CD8-positive, alpha-beta memory T cell (primary cell): ENCODE measurements at places on chromosomes 12 and 14.

DNA sequence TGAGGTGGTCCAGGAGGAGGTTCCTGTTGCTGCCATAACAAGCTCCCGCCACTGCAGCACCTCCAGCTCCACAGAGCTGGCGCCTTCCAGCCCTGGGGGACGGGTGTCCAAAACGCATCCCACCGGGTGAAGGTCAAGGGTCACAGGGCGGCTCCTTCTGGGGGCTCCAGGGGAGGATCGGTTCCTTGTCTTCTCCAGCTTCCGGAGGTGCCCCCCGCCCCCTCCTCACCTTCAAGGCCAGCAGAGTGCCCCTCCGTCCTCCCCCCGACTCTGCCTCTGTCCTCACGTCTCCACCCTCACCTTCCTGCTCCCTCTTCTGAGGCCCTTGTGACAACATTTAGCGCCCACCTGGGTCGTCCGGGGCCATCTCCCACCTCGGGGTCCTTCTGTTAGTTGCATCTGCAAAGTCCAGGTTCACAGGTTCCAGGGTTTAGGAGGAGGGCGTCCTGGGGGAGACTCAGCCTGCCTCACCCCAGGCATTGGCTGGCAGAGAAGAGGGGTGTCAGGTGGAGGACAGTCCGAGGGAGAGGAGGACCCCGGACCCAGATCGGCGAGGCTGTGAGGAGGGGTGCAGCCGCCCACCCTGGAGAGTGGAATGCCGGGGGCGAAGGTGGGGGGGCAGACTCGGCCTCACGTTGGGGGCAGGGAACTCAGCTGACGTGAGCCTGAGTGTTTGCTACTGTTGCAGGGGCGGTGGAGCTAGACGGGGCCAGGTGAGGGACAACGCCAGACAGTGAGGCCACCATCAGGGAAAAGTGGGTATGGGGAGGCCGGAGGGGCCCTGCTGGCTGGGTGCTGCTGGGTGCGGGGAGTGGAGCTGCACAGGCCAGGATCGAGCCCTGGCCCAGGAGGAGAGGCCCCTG lies 205.5 kb upstream of the C14orf180 start:
- DNase-seq: no peak

- no peak for DNase-seq
These were observed 81.1 kb downstream of the PELI2 start for GRCh38 chr14:56199095-56199981.

- no peak for DNase-seq
These were observed 7.8 kb downstream of the ZFP36L1 start for GRCh38 chr14:68784978-68785533.

DNA sequence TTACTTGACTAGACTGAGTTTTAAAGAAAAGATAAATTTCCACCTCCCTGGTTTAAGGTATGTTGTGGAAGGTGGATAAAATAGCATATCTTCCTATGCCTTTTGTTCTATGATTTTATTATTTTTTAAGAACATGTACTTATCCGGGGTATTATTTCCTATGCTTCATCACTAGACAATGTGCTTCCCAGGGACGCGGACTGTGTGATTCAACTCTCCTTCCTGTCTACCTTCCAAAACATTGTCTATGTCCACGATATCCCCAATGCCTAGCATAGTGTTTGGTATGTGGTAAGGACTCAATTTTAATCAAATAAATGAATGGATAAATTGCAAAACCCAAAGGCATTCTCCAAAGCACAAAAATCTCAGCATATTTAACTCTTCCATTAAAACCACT lies 8.3 kb upstream of the CCND2 start:
- no peak for DNase-seq

GRCh38 chr12:71942703-71943102 lies 4.1 kb downstream of the TPH2 start:
- DNase-seq: no peak

- no peak for DNase-seq
These were observed 27.2 kb upstream of the ANO4 start for GRCh38 chr12:100767371-100767770.

- no peak for DNase-seq
These were observed 86.7 kb downstream of the TMEM260 start for GRCh38 chr14:56666294-56666693.

DNA sequence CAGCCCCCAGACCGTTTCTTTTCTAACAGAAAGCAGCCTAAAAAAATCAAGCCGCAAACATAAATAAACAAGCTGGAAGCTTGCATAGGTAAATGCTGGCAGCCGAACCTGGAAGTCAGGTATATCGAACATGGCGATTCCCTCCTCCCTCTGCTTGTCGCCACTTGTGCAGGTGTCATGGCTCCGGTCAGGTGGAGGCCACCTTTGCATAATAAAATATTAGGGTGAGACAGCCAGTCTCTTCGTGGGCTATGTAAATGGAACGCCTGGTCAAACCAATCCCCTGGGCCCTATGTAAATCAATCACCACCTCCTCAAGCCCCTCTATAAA lies 223.9 kb upstream of the DAAM1 start:
- DNase-seq: no peak

GRCh38 chr12:120093336-120093591 lies 23.3 kb downstream of the RAB35 start:
- DNase-seq: no peak

- no peak for DNase-seq
These were observed 19.5 kb downstream of the NUAK1 start for GRCh38 chr12:106119301-106119700.

DNA sequence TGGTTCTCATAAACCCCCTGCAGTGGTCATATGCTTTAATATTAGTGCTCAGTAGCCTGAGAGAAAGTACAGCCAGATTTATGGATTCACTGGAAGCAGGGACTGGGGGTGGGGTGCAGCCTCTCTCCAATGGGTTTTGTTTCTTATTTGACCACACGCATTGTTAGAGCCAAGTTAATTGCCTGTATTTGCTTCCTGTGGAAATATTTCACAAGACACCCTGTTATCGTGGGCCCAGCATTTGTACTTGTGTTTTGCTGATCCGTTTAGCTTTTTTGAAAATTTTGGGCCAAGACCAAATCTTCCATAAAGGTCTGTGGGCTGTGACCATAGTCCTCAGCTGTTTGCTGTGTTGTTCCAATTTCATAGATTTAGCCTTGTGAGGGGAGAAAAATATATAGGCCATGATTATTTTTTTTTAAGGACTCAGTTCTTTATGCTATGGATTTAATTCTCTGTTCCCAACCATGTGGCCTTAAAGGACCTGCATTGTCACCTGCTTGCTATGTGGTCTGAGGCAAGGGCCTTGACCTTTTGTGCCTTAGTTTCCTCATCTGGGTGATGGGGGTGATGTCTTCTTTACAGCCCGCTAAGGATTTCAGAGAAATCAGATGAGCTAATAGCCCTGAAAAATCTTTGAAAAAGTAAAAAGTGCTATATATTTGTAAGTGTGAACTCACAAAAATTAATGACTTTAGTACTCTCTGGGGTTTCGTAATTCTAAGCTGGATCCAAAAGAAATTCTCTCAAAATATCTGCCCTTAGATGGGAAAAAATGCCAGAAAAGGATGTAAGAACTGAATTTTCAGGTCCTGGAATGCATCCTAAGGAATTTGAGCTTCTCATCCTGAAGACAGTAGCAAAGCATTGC lies 370.2 kb downstream of the DPF3 start:
- no peak for DNase-seq

DNA sequence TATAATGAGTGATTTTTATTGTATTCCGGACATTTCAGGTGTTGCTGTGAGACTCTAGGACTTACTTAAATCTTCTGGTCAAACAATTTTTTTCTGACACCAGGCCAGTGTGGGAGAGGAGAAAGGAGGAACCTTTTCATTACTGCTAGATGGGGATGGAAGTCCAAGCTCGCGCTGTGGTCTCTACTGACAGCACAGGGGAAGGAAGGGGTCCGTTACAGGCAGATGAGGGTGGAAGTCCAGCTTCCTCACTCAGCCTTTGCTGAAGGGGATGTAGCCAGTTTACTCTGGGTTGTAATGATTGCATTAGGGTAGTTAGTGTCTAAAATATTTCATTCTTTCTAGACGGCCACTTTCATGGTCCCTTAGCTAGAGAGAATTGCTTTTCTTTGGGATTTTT lies 26.3 kb upstream of the ST8SIA1 start:
- no peak for DNase-seq

GRCh38 chr12:52873513-52873831 lies 24.7 kb upstream of the KRT78 start:
- no peak for DNase-seq

DNA sequence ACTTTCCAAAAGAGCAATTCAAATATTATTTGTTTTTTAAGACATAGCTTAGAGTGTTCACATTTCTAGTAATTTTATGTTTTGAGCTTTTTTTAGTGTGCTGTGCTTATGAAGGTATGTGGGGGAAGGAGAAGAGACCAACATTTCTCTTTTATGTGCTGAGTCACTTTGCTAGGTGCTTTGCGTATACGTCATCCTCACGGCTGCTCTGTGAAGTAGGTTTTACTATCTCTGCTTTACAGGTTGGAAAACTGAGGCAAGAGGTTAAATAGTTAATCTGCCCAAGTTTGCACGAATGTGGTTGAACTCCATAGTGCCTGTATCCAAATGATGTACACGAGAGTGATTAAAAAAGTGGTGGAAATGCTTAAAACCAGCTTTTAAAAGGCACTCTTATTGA lies 75.9 kb downstream of the AEBP2 start:
- no peak for DNase-seq

DNA sequence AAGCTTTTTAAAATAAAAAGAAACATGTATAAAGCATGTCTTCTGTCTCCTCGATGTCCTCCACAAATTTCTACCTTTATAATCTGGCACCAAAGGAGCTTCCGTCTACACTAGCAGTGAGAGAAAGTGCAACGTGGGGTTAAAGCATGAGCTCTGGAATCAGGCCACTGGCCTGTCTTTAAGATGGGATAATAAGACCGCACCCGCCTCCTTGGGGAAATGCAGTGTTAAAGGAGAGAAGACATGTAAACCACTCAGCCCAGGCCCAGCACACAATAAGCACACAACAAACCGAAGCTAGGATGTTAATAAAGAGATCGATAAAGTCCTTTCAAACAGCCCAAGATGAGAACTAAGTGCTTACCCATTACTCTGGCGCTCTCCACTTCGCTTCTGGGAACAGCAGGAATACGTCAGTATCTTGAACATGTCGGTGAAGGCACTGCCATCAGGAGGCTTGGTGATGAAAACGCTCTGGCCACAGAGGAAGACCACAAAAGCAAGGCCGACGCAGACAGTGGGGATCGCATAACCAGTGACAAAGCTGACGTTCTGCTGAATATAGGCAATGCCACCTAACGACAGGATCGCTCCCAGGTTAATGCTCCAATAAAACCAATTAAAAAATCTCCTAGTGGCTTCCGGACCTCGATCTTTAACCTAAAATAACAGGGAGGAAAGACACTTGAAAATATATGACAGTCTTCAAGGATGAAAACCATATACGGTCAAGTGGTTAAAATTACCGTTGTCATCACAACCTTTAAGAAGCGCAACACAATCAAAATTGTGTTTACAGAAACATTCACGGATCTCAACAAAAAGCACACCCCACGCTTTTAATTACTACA lies 9.1 kb downstream of the SLC15A4 start:
- no peak for DNase-seq

- no peak for DNase-seq
These were observed 56.9 kb upstream of the TSPAN8 start for GRCh38 chr12:71214511-71215285.

GRCh38 chr14:88960496-88960895 lies 136.0 kb downstream of the TTC8 start:
- DNase-seq: no peak

DNA sequence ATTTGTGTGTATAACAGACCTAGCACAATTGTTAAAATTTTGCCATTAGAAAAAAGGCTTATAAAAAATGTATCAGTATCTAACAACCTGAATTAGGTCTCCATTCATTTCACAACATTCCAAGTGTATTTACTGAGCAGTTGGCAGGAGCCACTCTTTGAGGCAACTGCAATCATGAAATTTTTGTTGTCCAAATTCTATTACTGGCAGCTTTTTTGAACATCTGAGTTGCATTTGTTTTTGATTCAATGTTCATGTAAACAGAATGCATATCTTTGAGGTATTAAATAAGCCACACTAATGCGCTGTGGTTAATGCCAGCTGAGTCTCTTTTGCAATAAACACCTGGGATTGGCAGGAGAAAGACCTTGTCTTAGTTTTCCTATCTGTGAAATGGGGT lies 8.7 kb downstream of the KITLG start:
- no peak for DNase-seq

- DNase-seq: peak; percentile 44
These were observed 14.3 kb upstream of the OTUB2 start for GRCh38 chr14:94011795-94012194.

DNA sequence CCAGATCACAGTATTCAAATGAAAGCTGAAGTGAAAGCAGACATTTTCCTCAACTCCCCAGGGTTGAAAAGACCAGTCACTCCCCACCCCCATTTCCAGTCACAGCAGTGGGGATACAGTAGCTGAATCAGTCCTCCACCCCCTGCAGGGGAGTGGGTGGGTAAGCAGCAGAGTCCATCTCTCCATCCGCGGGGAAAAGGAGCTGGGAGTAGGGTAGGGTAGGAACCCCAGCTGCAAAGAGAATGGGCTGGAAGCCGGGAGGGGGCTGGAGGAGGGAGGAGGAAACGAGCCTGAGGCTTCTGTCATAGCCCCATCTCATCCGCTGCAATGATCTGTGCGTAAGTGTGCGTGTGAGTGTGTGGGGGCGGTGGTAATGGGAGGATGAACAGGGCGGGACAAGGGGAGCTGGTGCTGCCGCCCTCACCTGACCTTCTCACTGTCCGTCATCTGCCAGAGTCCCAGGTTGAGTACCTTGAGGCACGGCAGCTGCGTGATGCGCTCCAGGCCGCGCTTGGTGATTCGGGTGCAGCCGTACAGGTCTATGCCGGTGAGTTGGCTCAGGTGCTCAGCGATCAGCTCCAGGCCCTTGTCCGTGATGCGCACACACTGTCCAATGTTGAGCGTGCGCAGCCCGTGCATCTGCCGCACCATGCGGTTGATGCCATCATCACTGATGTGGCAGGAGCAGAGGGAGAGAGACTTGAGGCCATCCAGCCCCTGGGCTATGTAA lies 1.8 kb downstream of the FBXL14 start:
- peak; percentile 30 for DNase-seq

GRCh38 chr12:50603817-50604639 lies 99.2 kb downstream of the DIP2B start:
- no peak for DNase-seq
